Kidney (tissue), 22 donors: ENCODE measurements at places on chromosomes 6 and 20. TPM values are rescaled to one million over a fixed set of nuclear protein-coding genes. Genes with fewer than 3 reads are reported as not detected.

DNA sequence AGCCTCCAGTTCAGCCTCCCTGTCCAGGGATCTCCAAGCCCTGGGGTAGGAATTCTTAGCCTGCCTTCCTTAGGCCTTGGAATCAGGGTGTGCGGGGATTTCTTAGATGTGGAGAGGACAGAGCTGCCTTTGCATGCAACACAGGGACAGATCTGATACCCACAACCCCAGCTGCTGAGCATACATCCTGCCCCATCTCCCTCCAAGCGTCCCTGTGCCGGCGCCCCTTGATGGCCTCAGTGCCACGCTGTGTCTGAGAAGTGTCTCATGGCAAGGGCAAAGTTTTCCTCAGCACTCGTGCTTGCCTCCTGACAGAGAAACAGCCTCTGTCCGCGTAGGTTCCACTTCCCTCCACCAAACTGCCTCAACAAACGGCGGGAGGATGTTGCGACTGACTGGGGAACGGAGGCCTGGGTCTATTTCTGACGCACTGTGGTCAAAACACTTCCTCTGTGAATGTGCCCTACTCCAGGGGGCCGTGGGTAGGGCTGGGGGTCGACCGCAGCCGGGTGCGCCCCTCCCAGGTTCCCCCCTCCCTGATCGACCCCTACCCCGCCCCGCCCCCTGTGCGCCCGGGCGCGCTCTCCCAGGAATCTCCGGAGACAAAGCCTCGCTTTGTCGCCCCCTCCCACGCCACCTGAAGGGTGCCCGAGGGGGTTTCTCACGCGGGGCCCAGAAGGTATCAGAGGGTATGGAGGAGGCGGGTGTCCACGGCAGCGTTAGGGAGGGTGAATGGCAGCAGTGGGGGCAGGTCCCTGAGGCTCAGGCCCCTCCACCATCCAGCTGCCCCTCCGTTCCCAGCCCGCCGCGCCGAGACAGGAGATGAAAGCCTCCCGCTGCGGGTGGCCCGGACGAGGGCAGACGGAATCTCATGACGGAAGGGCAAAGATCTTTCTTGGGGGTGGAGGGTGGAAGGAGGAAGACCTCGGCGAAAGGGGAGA lies 806 bp downstream of the MICAL1 start:
- peak; percentile 33 for DNase-seq

- DNase-seq: no peak
These were observed 24.8 kb downstream of the TMX4 start for GRCh38 chr20:7994809-7995208.

GRCh38 chr20:17282501-17282900 lies 55.7 kb downstream of the PCSK2 start:
- DNase-seq: no peak

The IRF4 gene
- 23.7 TPM for total RNA-seq

- DNase-seq: no peak
These were observed 41.2 kb upstream of the TMEM200A start for GRCh38 chr6:130324657-130325056.

DNA sequence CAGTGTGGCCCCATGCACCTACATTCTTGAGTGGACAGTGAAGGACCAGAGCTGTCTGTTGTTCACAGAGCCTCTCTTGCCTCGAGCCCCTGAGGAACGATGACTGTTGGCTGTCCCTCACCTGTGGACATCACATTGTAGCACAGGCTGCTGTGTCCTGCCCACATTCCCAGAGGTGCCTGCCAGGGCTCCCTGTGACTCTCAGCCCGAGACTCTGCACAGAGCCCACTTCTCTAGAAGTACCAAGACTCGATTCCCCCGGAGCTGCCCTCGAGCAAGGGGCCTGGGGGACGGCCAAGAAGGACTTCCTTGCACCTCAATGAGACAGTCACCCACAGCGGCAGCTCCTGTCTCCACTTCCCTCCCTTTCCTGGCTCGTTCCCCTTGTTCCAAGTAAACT lies 28.6 kb upstream of the DLGAP4 start:
- DNase-seq: no peak

The OR2H1 gene
- not detected for total RNA-seq

GRCh38 chr6:44115866-44116265 lies 11.4 kb downstream of the MRPL14 start:
- no peak for DNase-seq

DNA sequence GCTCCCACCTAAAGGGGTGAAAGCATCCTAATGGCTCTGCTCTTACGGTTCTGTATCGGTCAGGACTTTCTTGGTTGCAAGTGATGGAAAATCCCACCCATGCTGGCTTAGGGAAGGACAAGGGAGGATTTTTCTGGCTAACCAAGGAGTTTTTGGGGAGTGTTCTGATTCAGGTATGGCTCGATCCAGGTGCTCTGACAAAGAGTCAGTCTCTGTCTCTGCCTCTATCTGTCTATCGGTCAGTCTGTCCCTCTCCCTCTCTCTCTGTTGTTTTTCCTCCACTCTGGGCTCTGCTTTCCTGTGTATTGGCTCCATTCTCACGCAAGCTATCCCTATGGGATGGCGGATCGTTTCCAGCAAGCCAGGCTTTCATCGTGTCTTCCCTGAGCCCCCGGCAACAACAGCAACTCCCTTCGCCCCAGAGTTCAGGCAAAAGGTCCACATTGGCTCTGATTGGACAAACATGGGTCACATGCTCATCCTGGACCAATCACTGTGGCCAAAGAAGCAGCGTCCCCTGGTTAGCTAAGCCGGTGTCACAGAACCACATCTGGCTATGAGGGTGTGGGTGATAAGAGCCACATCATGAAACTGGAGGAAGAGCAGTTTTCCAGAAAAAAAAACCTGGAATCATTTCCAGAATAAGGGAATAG lies 160.3 kb downstream of the BMP7 start:
- DNase-seq: no peak

DNA sequence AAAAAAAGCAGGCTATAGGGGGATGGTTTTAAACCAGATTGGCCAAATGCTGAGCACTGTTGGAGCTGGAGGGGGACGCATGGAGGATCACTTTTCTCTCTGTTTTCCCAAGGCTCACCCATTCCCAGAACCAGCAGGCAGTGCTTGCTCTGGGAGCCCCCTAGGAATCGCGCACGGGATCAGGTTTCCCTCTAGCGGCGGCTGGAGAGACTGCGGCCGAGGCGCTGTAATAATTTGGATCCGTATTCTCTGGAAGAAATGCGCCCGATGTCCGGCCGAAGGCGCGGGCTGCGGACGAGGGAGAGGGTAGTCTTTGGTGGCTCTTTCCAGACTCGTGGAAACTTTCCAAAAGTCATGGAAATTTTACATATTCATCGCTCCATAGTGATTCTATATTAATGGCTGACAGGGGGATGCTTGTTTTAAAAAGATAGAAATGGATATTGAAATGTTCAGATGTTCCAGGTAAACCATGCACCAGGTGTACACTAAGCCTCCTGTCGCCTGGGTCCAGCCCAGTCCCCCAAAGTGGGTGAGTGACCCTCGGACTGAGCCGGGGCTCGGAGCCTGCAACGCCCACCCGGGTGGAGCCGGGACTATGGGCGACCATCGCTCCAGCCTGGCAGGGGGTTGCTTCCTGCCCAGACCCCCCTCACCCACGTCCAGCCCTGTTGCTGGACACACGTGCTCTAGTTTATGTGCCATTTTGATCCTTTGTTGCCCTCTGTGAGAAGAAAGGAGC lies 78.7 kb upstream of the PHACTR3 start:
- peak; percentile 84 for DNase-seq

DNA sequence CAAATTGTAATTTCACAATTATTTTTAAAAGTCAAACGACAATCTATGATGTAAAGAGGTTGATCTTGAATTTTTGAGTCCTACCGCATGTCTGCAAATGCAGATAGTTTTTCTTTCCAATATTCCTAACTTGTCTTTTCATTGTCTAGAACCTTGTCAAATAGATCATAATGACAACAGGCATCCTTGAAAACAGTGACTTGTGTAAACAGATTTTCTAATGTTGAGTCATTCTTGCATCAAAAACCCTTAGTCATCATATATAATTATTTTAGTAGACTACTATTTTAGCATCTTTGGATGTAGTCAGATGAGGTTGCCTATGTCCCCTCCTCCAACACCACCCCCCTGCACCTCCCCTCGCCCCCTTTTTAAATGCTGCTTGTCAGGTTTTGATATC lies 43.8 kb downstream of the BMP6 start:
- no peak for DNase-seq

The TMC2 gene
- total RNA-seq: not detected

DNA sequence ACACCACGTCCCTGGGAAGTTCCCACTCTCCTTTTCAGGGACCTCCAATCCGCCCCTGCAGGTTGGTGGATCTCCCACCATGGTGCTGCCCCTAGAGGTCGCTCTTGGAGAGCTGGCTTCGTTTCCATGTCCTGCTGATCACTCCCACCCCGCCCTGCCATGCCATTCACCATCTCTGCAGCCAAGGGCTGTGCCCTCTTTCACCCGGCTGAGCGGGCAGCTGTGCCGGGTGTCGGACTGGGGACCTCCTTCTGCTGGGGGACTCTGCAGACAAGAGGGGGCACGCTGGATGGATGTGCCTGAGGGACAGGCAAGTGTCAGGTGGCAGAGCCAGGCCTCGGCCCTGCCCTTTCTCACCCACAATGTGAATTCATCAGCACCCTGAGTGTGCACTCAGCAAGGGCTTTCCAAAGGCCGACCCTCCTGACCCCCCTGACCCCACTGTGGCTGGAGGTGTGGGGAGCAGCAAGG lies 347.0 kb downstream of the CDH4 start:
- DNase-seq: peak; percentile 60
